Epithelial cell of alveolus of lung (primary cell): ENCODE measurements at places on chromosomes 2 and 18. TPM values are rescaled to one million over a fixed set of nuclear protein-coding genes. Genes with fewer than 3 reads are reported as not detected.

Gene CROCC2
- 0.80 TPM in 1 of 2 replicates, not detected in the other for total RNA-seq

Gene UGP2
- total RNA-seq: 85.5 and 146 TPM in 2 replicates

Gene TMEM17
- total RNA-seq: 1.3 TPM in 2 replicates

Gene ANKRD62
- not detected in 2 replicates for total RNA-seq

Gene SIGLEC15
- 1.0 TPM in 1 of 2 replicates, not detected in the other for total RNA-seq

Gene UGGT1
- 26.5 and 63.0 TPM in 2 replicates for total RNA-seq

Gene EFHD1
- total RNA-seq: 0.40 and 2.2 TPM in 2 replicates

Gene CCL20
- 0.88 and 14.0 TPM in 2 replicates for total RNA-seq

Gene ST8SIA5
- 0.24 TPM in 1 of 2 replicates, not detected in the other for total RNA-seq

Gene PLEK
- total RNA-seq: not detected in 2 replicates

Gene MBOAT2
- total RNA-seq: 31.4 and 34.9 TPM in 2 replicates

Gene BOK
- total RNA-seq: 23.3 and 64.8 TPM in 2 replicates

Gene ANKRD30B
- total RNA-seq: not detected in 2 replicates

Gene MEIS1
- 44.3 and 117 TPM in 2 replicates for total RNA-seq

Gene HOXD13
- not detected in 2 replicates for total RNA-seq

Gene SPATA3
- total RNA-seq: not detected in 2 replicates

Gene ALS2
- 12.6 and 13.6 TPM in 2 replicates for total RNA-seq

Gene ABCA12
- total RNA-seq: under 0.01 TPM in 1 of 2 replicates, not detected in the other

Gene LAMA3
- total RNA-seq: 2.6 and 18.1 TPM in 2 replicates

Gene TBR1
- total RNA-seq: under 0.01 and 0.32 TPM in 2 replicates

Gene ALPI
- total RNA-seq: not detected in 2 replicates

Gene SLC14A1
- 1.8 TPM in 1 of 2 replicates, not detected in the other for total RNA-seq

Gene NMUR1
- 0.24 TPM in 1 of 2 replicates, not detected in the other for total RNA-seq

Gene MYCN
- total RNA-seq: 0.32 TPM in 1 of 2 replicates, not detected in the other

Gene CNGA3
- not detected in 2 replicates for total RNA-seq

Gene AGXT
- total RNA-seq: not detected in 2 replicates

Gene COL4A4
- total RNA-seq: 0.32 and 0.91 TPM in 2 replicates

Gene INO80D
- total RNA-seq: 4.4 and 5.2 TPM in 2 replicates

Gene CD8B2
- total RNA-seq: not detected in 2 replicates

Gene DOK6
- 0.65 and 14.9 TPM in 2 replicates for total RNA-seq

Gene ZSWIM2
- not detected in 2 replicates for total RNA-seq

Gene CIAO1
- total RNA-seq: 73.8 and 94.4 TPM in 2 replicates

Gene LINC00305
- not detected in 2 replicates for total RNA-seq

Gene RNASEH1
- total RNA-seq: 26.1 and 26.6 TPM in 2 replicates

Gene ALPP
- not detected in 2 replicates for total RNA-seq

Gene LYG2
- not detected in 2 replicates for total RNA-seq

Gene CHST10
- 11.6 and 19.7 TPM in 2 replicates for total RNA-seq

Gene SEMA4F
- total RNA-seq: 1.4 and 4.5 TPM in 2 replicates

Gene SH3RF3
- total RNA-seq: 21.8 and 24.6 TPM in 2 replicates

Gene DSEL
- total RNA-seq: 12.2 and 30.4 TPM in 2 replicates

Gene CXXC1
- total RNA-seq: 38.3 and 39.3 TPM in 2 replicates

Gene DTNA
- 6.6 and 10.2 TPM in 2 replicates for total RNA-seq

Gene UGT1A4
- total RNA-seq: not detected in 2 replicates

Gene SNORC
- total RNA-seq: 0.26 and 6.8 TPM in 2 replicates

Gene CXCR2
- 0.24 TPM in 1 of 2 replicates, not detected in the other for total RNA-seq
